ENCODE measurements at places on chromosomes 3 and 15. TPM values are rescaled to one million over a fixed set of nuclear protein-coding genes. Genes with fewer than 3 reads are reported as not detected.

Gene CAV3
- not detected for total RNA-seq

- H3K4me1 ChIP-seq, result peaks cover 4% of the 10 kb centered on the region
- no peaks in the 10 kb centered on the region for H3K36me3 ChIP-seq
These were observed 593.4 kb upstream of the TGFBR2 start for GRCh38 chr3:30012941-30013543.

- peaks cover 4% of the 10 kb centered on the region for H3K4me1 ChIP-seq
- H3K27ac ChIP-seq, result peak overlapping the region; percentile 80
- H3K36me3 ChIP-seq, result peaks cover 46% of the 10 kb centered on the region
- H3K4me3 ChIP-seq, result no peak overlapping the region
- no peak for DNase-seq
These were observed 7.1 kb downstream of the ELL3 start for GRCh38 chr15:43769584-43770228.

GRCh38 chr3:278300-279064 is 81.9 kb downstream of the CHL1 start:
- no peaks in the 10 kb centered on the region for H3K4me1 ChIP-seq
- no peak overlapping the region for H3K27ac ChIP-seq
- no peaks in the 10 kb centered on the region for H3K36me3 ChIP-seq
- DNase-seq, result no peak
- H3K4me3 ChIP-seq, result no peak overlapping the region

DNA sequence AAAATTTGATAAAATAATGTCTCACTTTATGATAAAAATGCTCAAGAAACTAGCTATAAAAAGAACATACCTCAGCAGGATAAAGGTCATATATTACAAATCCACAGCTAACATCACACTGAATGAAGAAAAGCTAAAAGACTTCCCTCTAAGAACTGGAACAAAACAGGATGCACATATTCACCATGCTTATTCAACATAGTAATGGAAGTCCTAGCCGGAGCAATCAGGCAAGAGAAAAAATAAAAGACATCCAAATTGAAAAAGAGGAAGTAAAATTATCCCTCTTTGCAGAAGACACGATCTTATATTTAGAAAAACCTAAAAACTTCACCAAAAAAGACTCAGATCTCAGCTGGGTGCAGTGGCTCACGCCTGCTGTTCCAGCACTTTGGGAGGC is 34.0 kb downstream of the SENP7 start:
- no peak overlapping the region for H3K4me3 ChIP-seq
- no peaks in the 10 kb centered on the region for H3K27me3 ChIP-seq
- H3K27ac ChIP-seq, result no peak overlapping the region

- no peak overlapping the region for H3K27ac ChIP-seq
- peaks cover 12% of the 10 kb centered on the region for H3K4me1 ChIP-seq
- peaks cover 4% of the 10 kb centered on the region for H3K27me3 ChIP-seq
- no peak for DNase-seq
- H3K36me3 ChIP-seq, result peaks cover 3% of the 10 kb centered on the region
These were observed 24.3 kb upstream of the GPR171 start for GRCh38 chr3:151227266-151227806.

DNA sequence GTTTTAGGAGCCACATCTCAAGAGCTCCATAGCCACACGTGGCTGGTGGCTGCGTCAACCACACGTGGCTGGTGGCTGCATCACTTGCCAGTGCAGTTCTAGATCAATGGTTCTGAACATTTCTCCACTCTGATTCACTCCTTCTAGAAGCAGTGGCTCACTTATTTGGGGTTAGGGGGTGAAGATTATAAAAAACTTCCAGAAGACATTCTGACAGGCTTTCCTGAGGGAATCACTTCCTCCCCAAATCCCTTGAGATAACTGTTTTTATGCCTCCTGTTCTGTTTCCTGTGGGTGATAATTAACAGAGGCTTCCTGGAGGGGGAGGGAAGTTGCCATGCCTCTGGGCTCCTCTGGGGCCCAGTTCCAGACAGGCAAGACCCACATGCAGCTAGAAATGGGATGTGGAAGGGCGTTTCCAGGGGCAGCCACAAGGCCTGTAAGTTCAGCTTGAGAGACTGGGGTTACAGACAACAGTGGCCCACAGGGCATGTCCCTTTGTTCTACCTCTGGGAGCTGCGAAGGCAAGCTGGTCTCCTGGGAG is 23.6 kb downstream of the HEG1 start:
- H3K27me3 ChIP-seq, result no peaks in the 10 kb centered on the region
- no peak overlapping the region for H3K27ac ChIP-seq
- peaks cover 25% of the 10 kb centered on the region for H3K36me3 ChIP-seq
- peaks cover 11% of the 10 kb centered on the region for H3K4me1 ChIP-seq
- no peak overlapping the region for H3K4me3 ChIP-seq

Gene THAP10
- total RNA-seq, result 5.3 TPM

- H3K4me1 ChIP-seq, result peaks cover 65% of the 10 kb centered on the region
- H3K36me3 ChIP-seq, result no peaks in the 10 kb centered on the region
These were observed 519.0 kb upstream of the PROK2 start for GRCh38 chr3:72303926-72304325.

DNA sequence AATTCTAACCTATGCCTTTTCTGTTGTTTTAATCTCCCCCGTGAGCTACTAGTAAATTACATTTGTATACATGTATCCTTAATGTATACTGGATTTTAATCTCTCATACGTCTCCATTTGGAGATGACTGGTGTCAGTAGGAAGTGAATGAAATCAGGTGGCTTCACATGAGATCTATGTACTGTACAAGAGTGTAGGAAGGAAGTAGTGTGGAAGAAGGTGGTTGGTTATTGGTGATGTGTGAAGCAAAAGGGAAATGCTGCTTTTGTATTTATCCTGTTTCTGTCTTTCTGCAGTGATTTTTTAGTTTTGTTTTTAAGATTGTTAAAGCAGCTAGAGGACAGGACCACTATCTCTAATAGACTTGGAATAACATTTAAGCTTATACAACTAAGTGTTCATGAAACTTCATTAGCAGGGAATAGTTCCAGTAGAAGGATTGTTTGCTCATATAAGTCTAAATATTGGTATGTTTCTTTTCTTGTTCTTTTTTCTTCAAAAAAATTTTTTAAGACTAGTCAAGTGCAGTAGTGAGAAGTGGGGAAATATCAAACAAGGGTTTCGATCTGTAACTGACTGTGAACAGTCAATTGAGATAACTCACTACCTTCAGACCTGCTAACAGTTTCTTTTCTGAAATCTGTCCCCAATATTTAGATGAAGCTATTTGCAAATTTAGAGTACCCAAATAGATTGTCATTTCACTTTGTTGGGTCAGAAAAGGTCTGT is 15.3 kb downstream of the SNX1 start:
- peaks cover 14% of the 10 kb centered on the region for H3K36me3 ChIP-seq
- H3K27ac ChIP-seq, result peak overlapping the region; percentile 44
- no peak for DNase-seq
- H3K4me3 ChIP-seq, result no peak overlapping the region
- no peaks in the 10 kb centered on the region for H3K27me3 ChIP-seq

DNA sequence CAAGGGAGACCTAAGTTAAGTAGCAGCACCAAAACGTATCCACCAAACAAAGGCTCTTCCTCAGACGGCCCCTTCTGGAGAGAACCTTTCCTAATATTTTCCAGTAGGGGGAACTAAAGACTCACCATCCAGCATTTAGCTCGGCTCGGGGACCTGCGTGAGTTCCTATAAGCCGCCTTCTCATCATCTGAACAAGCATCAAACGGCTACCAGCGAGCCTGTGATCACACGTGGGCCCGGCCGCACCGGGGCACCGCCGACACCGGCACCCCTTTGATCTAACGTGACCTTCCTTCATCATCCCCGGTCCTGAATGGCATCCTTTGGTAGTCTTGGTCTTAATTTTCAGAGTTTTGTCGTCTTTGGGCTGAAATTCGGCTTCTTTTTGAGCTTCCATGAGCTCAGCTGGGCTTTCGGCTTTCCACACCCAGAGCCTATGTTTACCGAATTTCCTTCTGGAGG is 1.4 kb upstream of the ROBO2 start:
- H3K36me3 ChIP-seq, result no peaks in the 10 kb centered on the region
- H3K27ac ChIP-seq, result peak overlapping the region; percentile 36
- peak; percentile 77 for DNase-seq
- H3K4me3 ChIP-seq, result peak overlapping the region; percentile 91
- peaks cover 10% of the 10 kb centered on the region for H3K4me1 ChIP-seq

DNA sequence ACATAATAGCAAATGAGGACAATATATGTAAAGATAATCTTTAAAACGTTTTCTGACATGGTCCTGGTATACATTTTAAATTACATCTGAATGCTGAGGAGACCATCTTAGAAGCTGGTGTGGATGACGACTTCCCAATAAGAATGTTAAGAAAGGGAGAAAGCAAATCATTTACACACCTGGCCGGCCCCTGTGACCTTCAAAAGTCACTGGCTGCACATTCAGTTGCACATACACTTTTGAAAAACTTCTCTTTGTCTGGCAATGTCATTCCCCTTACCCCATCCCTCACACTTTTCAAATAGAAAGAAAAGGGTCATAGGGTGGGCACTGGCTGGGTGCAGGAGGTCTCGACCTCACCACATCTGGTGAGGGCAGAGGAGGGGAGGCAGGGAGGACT is 391.0 kb downstream of the MECOM start:
- H3K27me3 ChIP-seq, result no peaks in the 10 kb centered on the region
- no peak overlapping the region for H3K4me3 ChIP-seq
- H3K27ac ChIP-seq, result no peak overlapping the region
- H3K36me3 ChIP-seq, result no peaks in the 10 kb centered on the region
- no peak for DNase-seq

GRCh38 chr3:148500881-148501280 is 196.8 kb upstream of the AGTR1 start:
- DNase-seq, result no peak
- H3K36me3 ChIP-seq, result no peaks in the 10 kb centered on the region
- no peak overlapping the region for H3K4me3 ChIP-seq
- H3K27ac ChIP-seq, result no peak overlapping the region

DNA sequence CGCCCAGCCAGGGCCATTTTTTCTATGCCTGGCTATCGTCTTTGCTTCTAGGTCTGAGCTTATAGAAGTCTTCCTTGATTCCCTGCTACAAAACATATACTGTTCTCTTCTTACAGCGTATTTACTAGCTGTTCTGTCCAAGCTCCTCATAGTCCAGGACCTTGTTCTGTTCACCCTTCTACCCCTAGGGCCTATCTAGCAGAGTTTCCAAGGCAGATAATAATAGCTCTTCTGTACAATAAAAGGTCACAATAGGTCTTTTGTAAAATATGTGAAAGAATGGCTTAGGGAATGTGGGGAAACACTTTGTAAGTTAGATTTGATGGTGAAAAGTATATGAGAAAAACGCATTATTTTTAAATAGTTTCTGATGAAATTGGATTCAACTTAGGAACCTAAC is 158.2 kb downstream of the P3H2 start:
- peaks cover 9% of the 10 kb centered on the region for H3K4me1 ChIP-seq
- H3K36me3 ChIP-seq, result peaks cover 5% of the 10 kb centered on the region
- peaks cover 6% of the 10 kb centered on the region for H3K27me3 ChIP-seq
- no peak overlapping the region for H3K4me3 ChIP-seq

DNA sequence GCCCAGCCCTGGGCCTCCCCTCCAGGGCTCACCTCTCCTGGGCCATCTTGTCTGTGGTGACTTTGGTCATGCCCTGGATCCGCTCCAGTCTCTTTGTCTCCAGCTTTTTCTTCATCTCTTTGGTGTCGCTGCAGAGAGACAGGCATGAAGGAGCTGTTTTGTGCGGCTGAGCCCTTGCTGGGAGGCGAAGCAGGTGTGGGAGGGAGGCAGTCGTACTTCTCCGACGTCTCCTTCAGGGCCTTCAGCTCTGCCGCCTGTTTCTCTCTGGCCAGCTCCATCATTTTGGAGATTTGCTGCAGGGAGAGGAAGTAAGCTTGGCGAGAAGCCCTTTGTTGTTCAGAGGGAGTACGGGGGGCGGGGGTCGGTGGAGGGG is 7.7 kb upstream of the ANKRD63 start:
- H3K4me1 ChIP-seq, result peaks cover 10% of the 10 kb centered on the region
- no peak for DNase-seq
- H3K4me3 ChIP-seq, result peak overlapping the region; percentile 64
- H3K36me3 ChIP-seq, result no peaks in the 10 kb centered on the region

DNA sequence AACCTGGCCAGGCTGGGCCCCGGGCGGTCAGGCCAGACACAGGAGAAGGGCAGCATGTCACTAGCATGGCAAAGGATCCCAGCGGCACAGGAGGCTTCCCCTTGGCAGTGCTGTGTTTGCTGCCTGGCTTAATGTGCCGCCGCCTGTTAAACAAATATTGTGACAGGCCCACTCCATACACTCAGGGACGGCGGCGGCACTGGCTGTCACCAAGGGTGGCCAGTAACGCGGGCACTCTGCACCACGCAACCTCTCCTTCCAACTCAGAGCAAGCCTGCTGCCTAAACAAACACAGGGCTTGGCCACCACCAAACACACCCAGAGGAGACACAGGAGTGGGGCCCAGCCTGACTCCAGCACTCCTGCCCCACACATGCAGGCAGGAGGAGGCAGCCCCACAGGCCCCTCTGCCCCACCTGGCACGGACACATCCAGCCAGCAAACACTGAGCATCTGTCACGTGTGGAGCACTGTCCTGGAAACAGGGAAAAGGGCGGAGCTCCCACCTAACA is 48.0 kb downstream of the TPRA1 start:
- no peaks in the 10 kb centered on the region for H3K36me3 ChIP-seq
- peak overlapping the region; percentile 36 for H3K27ac ChIP-seq
- peaks cover 12% of the 10 kb centered on the region for H3K27me3 ChIP-seq
- peaks cover 13% of the 10 kb centered on the region for H3K4me1 ChIP-seq

DNA sequence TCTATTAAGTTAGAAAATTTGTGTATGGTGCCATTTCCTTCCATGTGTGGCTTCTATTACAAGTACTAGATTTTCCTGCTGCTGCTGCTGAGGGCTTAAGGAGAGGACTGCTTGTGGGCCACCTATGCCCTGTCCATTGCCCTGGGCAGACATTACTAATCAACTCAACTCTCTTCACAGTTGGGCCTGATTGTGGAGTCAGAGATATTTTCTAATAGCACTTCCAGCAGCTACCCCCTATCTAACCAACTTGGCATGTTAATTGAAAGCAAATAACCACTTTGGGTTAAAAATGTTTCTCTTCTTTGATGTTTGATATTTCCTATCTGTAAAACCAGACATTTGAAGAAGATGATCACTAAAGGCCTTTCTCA is 242.0 kb downstream of the EDEM1 start:
- no peaks in the 10 kb centered on the region for H3K36me3 ChIP-seq
- no peaks in the 10 kb centered on the region for H3K27me3 ChIP-seq
- H3K27ac ChIP-seq, result peak overlapping the region; percentile 49
- no peak for DNase-seq
- peaks cover 25% of the 10 kb centered on the region for H3K4me1 ChIP-seq

- no peak overlapping the region for H3K4me3 ChIP-seq
- H3K27me3 ChIP-seq, result no peaks in the 10 kb centered on the region
- DNase-seq, result no peak
- H3K27ac ChIP-seq, result peak overlapping the region; percentile 70
These were observed 28.1 kb downstream of the ANXA2 start for GRCh38 chr15:60369696-60370095.

DNA sequence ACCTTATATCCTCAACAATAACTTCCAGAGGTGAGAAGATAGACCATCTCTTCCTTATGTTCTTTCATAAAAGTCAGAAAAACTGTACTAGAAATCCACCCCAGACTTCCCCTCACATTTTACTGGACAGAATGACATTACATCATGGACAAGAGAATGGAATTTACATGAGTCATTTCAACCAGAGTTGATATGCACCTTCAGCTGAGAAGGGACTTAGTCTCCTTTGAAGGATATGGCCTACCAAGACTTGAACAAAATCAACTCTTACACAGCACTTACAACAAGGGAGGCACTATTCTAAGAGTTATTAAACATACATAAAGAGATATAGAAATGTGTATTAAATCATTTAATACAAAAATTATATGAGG is 380.0 kb upstream of the DPH6 start:
- H3K4me1 ChIP-seq, result peaks cover 2% of the 10 kb centered on the region
- no peak overlapping the region for H3K27ac ChIP-seq
- H3K27me3 ChIP-seq, result no peaks in the 10 kb centered on the region
- no peaks in the 10 kb centered on the region for H3K36me3 ChIP-seq

Gene SCN11A
- 1.4 TPM for total RNA-seq
